ENCODE measurements at places on chromosomes 3 and 15.

GRCh38 chr3:128398586-128398985 lies 68.1 kb downstream of the DNAJB8 start:
- no peak for DNase-seq

DNA sequence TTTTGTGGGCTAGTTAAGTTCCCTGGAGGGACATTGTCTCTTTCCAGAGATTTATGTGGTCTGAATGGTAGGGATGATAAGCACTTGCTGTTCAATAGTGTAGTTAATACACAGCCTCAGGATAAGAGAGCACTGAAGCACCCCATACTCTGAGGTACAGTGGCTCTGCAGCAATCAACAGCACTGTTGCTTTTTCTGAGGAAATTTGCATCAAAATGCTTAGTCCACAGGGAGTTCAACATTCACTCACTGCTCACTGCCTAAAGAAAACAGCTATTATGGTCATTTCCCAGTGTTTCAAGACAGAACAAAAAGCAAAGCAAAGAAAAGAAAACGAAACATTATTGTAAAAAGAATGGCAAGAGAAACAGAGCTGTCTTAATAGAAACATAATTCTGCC lies 441.9 kb downstream of the PLOD2 start:
- DNase-seq = no peak

DNA sequence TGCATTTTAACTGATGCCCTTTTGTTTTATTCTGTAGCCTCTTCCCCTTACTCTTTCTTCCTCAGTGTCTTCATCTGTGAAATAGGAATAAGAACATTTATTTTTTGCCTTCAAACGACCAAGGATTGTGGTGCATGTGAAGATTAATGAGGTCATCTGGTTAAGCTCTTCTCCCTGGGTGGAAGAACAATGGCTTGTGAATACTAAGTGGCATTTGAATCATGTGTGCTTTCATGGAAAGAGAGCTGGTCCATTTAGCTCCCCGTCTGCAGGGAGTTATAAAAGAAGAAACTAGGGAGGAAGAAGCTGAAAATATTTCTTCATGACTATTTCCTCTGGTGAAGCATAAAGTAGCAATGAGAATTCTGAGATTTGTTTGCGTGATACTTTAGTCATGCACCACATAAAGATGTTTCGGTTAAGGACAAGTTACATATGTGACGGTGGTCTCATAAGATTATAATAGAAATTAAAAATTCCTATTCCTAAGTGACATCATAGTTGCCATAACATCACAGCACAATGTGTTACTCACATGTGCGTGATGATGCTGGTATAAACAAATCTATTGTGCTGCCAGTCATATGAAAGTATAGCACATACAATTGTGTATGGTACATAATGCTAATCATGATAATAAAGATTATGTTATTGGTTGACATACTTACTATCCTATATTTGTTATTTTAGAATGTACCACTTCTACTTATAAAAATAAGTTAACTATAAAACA lies 374.3 kb downstream of the RBMS3 start:
- DNase-seq = no peak

DNA sequence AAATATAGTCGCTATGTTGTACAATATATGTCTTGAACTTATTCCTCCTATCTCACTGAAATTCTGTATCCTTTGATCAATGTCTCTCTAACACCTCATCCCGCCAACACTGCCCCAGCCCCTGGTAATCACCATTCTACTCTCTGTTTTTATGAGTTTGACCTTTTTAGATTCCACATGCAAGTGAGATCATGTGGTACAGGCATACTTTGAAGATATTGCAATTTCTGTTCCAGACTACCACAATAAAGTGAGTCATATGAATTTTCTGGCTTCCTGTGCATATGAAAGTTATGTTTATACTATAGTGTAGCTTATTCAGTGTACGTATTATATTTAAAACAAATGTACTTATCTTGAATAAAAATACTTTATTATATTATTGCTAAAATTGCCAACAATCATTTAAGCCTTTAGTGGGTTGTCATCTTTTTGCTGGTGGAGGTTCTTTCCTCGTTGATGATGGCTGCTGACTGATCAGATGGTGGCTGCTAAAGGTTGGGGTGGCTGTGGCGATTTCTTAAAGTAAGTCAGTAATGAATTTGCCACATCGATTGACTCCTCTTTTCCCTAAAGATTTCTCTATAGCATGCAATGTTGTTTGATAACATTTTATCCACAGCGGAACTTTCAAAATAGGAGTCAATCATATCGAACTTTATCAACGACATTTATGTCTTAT lies 257.2 kb downstream of the NFKBIZ start:
- no peak for DNase-seq

GRCh38 chr3:141795276-141795675 lies 32.1 kb downstream of the GRK7 start:
- DNase-seq = no peak

DNA sequence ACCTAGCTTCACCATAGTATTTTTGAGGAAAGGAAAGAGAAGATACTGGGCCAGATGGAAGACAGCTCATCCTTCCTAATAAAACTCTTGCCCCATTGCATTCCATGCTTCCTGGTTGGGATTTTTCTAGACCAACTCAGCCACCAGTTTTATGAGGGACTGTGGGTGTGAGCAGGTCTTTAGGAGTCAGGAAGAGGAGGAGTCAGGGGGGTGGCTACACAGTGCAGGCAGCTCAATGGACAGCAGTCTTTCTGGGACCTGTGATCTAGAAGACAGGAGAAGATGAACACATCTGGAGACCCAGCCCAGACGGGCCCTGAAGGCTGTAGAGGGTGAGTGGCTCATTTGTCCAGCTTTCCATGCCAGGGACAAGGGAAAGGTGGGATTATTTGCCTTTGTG lies at the start of gene NOX5:
NOX5 (plus strand) TSS at position 242 of the 400 bp plus-strand sequence; CDS start at position 283, 41 bp downstream.
- no peak for DNase-seq

DNA sequence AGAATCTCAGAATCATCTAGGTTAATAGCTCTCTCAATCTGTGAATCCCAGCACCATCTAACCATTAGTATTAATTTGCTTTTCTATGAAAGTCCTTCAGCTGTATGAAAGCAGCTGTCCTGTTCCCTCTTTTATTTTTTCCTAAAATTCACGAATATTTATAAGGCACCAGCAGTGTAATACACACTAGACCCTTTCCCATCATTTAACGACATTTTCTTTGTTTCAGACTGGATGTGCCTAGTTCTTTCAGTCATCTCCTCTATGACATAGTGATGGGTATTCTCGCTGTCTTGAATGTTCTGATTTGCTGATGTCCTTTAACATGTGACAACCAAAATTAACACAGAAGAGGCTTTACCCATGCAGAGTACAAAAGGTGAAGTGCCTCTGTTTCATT lies 48.9 kb upstream of the ATP10A start:
- no peak for DNase-seq

GRCh38 chr3:138578141-138578540 lies 15.9 kb downstream of the CEP70 start:
- no peak for DNase-seq

GRCh38 chr3:30227571-30228301 lies 378.7 kb upstream of the TGFBR2 start:
- DNase-seq = peak; percentile 49
